ENCODE measurements at places on chromosomes 12 and 14. TPM values are rescaled to one million over a fixed set of nuclear protein-coding genes. Genes with fewer than 3 reads are reported as not detected.

The GPR65 gene
- 0.07 TPM for total RNA-seq

The KLRK1 gene
- not detected for total RNA-seq

The MLXIP gene
- 25.2 TPM for total RNA-seq

The LAG3 gene
- total RNA-seq = not detected

The DBX2 gene
- total RNA-seq = not detected

The TAS2R30 gene
- total RNA-seq = 7.5 TPM

The FOS gene
- 43.9 TPM for total RNA-seq

The HCAR2 gene
- not detected for total RNA-seq

The ANG gene
- total RNA-seq = 6.8 TPM

The C2CD5 gene
- total RNA-seq = 19.4 TPM

The FBRSL1 gene
- 7.1 TPM for total RNA-seq

The NOVA1 gene
- total RNA-seq = 4.8 TPM

The DUSP6 gene
- total RNA-seq = 68.9 TPM

The BEGAIN gene
- total RNA-seq = 0.78 TPM

The TSPAN31 gene
- total RNA-seq = 51.1 TPM

The LMO3 gene
- 0.39 TPM for total RNA-seq

The ASCL4 gene
- not detected for total RNA-seq

The SDR9C7 gene
- not detected for total RNA-seq

The SCFD1 gene
- 94.2 TPM for total RNA-seq

The TPPP2 gene
- not detected for total RNA-seq

The SDR39U1 gene
- total RNA-seq = 11.8 TPM

The ESPL1 gene
- 2.3 TPM for total RNA-seq

The RAB35 gene
- total RNA-seq = 32.1 TPM

The MYO1H gene
- total RNA-seq = not detected

The RAB5B gene
- total RNA-seq = 64.1 TPM

The LTB4R2 gene
- total RNA-seq = 3.0 TPM

The KRT85 gene
- not detected for total RNA-seq

The GRIP1 gene
- 0.33 TPM for total RNA-seq

The TAS2R50 gene
- total RNA-seq = 2.9 TPM
